Posterior vena cava (tissue), 2 donors: ENCODE measurements at places on chromosomes 16 and 17. TPM values are rescaled to one million over a fixed set of nuclear protein-coding genes. Genes with fewer than 3 reads are reported as not detected.

GRCh38 chr16:3836641-3837040 is 43.9 kb downstream of the CREBBP start:
- DNase-seq = no peak

DNA sequence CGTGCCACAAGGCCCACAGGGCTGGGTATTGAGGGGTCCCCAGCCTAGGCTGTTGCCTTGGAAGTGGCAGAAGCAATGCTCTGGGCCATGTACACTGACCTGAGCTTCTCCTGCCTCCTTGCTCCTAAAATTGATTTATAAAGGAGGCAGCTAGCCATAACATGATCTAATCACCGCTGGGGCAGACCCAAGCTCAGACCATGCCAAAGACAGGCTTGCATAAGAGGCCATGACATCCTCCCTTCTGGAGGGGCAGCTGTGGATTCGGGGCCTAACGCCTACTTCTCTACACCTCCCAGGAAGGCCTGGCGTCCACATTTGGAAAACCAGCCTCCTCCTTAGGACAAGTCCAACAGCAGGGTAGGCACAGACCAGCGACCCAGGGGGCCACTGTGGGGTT is 12.3 kb downstream of the HSD11B2 start:
- peak; percentile 87 for DNase-seq

- no peak for DNase-seq
These were observed 36.2 kb downstream of the ZNF778 start for GRCh38 chr16:89253548-89254287.

DNA sequence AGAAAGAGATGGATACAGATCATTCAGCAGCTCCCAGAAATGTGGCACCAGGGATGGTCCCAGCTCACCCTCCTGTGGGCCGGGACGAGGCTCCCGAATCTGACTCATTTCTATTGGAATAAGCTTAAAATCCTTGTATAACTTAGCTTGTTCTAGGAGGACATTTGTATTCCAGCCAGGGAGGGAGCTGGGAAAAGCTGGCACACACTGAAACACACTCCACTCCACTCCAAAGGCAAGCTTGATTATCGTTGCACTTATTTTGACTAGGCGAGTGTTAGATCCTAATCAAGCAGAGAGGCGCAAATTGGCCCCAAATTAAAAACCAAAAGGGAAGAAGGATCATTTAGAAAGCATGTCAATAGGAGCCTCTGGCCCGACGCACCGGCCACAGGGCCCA is 339.5 kb downstream of the HS3ST4 start:
- DNase-seq = no peak

- DNase-seq = no peak
These were observed 32.7 kb upstream of the NAT9 start for GRCh38 chr17:74808714-74809430.

DNA sequence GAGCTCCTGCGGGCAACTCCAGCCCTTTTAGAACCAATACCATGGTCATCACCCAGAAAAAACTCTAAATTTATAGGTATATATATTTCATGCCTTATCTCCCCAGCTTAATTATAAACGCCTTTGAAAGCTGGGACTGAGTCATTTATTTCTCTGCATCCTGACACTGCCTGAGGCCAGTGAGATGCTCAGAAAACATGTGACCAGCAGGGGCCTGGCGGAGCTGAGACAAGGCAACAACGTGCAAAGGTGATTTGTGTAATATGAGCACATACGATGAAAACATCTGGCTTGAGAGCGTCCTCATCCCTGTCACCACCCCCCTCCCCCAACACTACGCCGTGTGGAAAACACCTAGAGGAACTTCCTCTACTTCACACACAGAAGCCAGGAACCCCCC is 22.7 kb downstream of the NXN start:
- no peak for DNase-seq

DNA sequence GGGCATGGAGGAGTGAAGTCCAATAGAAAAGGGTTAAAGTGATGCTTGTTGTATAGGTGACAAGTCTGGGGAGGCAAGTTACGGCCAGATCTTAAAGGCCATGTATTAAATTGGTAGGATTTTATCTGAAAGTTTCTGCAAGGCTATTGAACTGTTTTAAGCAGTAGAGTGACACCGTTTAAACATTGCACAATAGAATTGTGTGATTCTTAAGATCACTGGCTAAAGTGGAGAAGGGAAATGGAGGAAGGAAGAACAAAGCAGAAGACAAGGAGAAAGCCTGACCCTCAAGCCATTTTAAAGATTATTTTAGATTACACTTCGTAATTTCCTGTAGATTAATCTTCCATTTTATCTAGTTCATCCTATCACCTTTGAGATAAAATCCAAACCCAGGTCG is 5.6 kb upstream of the MPHOSPH6 start:
- no peak for DNase-seq

DNA sequence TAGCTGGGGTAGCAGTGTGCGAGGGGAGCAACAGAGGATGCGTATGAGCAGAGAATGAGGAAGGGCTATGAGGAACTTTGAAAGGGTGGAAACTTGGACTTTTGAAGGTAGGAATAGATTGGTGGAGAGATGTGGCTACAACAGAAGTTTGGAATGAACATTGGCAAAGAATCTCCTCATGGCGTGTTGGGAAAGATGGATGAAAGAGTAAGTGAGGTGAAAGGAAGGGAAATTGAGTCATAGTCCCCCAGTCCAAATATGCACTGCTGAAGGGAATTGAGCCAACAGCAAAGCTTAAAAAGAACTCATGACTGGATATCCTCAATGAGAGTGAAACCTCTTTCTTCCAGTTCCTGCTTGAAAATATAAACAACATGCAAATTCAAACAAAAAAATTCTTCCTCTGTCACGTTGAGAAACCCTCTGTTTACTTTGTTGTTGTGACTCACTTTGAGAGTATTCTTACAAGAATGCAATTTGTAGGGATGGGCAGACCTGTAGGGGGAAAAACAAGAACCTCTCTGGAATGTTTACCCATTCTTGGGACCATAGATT is 313.2 kb upstream of the KCNJ16 start:
- no peak for DNase-seq

DNA sequence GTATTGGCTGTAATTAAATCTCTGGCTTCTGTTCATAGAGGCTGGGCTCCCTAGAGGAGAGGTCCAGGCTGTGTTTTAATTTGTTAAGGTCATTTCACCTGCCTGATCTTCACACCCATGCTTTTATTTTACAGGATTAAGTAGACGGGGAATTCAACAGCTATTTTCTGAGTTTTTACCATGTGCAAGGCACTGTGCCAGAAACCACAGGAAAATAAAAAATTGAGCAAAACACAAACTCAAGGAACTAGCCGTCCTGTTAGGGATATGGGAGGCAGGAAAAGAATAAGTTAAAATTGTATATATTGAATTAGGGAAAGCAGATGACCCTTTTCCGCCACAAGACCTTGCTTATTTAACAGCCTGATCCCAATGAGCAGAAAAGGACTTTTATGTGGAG is 29.1 kb downstream of the HS3ST3A1 start:
- DNase-seq = no peak

- DNase-seq = peak; percentile 95
These were observed 21.9 kb upstream of the EIF1 start for GRCh38 chr17:41666708-41667279.

DNA sequence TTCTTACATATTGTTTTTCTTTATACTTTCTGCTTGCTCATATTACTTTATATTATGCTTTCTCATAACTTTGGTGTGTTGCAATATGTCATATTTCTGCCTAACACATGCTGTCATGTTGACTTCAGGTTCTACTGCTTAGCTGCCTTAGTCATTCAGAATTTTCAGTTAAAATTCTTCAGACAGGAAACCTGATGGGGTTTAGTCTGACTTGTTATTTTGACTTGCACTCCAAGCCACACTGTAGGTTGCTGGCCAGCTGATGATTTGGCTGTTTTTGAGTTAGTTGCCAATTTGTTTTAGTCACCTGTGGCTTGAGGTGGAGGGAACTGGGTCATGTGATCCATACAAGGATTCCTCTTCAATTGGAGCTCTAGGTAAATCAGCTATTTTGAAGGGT is 315.4 kb downstream of the MAP2K6 start:
- DNase-seq = no peak

DNA sequence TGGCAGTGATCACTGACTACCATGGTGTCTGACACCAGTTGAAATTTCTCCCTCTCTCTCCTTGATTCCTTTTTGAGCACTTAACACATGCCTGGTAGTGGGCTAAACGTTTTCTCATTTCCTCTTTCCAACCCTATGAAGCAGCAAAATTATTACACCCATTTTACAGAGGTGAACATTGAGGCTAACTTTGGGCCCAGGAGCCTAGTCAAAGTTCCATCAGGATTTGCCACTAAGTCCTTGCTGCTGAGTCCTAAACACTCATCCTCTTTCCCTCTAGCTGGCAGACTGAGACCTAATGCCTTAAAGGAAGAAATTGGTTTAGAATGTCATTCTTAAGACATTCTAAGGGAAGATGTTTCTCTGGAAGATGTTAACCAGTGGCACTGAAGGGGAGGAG is 74.7 kb upstream of the IRX3 start:
- DNase-seq = no peak

DNA sequence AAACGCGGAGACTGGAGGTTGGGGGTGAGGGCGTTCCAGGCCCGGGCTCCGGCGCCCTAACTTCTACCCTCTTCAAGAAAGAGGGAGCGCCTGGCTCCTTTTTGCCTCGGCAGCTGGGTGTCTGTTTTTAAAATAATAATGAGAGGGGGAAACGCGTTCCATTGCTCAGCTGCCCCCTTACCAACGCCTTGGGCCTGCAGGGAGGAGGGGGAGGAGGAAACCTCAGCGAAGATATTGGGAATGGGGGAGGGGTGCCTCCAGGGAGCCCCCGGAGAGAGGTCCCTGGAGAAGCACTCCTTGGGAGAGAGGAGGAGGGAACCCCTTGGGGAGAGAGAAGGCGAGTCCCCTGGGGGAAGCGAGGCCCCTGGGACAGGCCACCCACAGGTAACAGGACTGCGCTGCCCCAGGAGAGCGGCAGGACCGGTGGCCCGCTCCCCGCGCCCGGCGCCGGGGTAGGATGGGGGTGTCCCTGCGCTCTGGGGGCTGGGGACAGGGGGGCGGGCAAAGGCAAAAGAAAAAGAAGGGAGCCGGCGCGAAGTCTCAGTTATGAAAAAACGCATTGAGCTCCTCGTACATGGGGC is 2.7 kb downstream of the NEUROD2 start:
- DNase-seq = no peak

- no peak for DNase-seq
These were observed 140.3 kb upstream of the TBX2 start for GRCh38 chr17:61259360-61259759.

ADAD2 gene
- total RNA-seq = not detected

GRCh38 chr16:50301626-50302471 is 35.5 kb downstream of the ADCY7 start:
- DNase-seq = peak; percentile 93

GRCh38 chr16:23025692-23026307 is 123.5 kb downstream of the USP31 start:
- DNase-seq = no peak

DNA sequence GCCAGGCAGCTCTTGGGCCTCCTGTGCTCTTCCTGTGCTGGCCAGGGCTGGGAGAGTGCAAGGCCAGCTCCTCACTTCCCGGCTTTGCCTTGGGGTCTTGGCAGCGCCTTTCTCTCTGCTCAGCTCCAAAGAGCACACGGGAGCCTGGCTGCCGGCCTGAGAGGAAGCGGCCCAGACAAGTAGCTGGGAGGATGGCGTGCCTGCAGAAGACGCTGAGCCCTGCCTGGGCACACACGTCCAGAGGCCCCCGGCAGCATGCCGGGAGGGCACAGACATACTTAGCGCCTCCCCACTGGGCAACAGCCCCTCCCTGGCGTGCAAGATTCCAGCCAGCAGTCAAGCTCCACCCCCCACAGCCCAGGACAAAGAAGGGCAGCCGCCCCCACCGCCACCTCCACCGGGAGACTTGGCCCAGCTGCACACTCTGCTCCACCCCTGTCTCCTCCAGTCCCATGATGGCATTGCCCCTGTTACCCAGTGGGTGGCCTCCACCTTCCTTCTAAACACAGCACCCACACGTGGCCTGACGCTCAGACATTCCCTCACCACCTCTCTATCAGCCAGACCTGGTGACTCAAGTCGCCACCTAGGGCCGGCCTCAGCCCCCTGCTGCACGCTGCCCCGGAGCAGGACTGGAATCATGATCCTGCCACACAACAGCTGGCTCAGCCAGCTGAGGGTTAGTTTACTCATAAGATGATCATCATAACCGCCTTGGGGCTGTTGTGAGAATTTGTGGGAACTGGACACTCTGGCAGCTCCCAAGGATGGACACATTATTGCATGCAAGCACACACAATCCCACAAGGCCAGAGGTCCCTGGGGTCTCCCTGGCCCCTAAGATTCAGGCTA is 12.4 kb downstream of the SGCA start:
- DNase-seq = peak; percentile 93

- DNase-seq = no peak
These were observed 11.8 kb downstream of the MAP2K3 start for GRCh38 chr17:21296097-21297025.

- no peak for DNase-seq
These were observed 27.4 kb upstream of the CACNA1H start for GRCh38 chr16:1125471-1125870.

CDH1 gene
- total RNA-seq = not detected

GRCh38 chr17:8019665-8020650 is 17.5 kb downstream of the GUCY2D start:
- no peak for DNase-seq

NPIPB13 gene
- 5.7 TPM for total RNA-seq

GRCh38 chr16:1036726-1037393 is 35.7 kb upstream of the SSTR5 start:
- DNase-seq = no peak

CNTNAP4 gene
- 0.24 TPM for total RNA-seq

LASP1 gene
- total RNA-seq = 119 TPM

BEAN1 gene
- 0.42 TPM for total RNA-seq

NTN1 gene
- total RNA-seq = 15.4 TPM

SHISA6 gene
- 0.88 TPM for total RNA-seq

NOS2 gene
- total RNA-seq = 0.33 TPM

DNA sequence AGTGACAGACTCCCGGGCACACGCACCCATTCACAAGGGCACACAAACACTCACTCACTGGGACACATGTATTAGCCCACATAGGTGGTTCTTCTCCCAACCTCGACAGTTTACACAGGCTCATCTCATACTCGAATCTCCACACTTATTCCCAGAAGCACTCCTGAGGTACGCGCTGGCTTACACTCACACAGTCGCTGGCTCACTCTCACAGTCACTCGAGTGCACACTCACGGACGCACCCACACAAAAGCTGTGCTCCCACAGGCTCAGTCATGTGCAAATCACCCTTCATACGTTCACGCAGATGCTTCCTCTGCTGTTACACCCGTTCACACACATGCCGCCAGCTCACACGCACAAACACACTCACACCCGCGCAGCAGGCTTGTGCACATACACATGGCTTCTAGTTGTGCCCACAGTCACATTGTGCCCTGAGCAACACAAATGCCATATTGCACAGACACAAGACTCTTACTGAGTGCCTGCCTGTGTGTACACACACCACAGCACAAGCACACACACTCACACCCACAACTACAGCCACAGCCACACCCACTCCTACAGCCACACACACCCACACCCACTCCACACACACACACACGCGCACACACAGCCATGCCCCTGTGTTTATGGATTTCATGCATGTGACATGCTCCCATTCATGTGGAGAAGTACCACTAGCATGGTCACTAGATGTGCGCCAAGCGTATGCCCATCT is 8.4 kb upstream of the PRR29 start:
- peak; percentile 31 for DNase-seq

GRCh38 chr16:58293449-58293848 is 1.4 kb downstream of the PRSS54 start:
- DNase-seq = no peak

- no peak for DNase-seq
These were observed 360.7 kb downstream of the PMP22 start for GRCh38 chr17:14904386-14904785.
